ENCODE measurements at places on chromosomes 16 and 17.

DNA sequence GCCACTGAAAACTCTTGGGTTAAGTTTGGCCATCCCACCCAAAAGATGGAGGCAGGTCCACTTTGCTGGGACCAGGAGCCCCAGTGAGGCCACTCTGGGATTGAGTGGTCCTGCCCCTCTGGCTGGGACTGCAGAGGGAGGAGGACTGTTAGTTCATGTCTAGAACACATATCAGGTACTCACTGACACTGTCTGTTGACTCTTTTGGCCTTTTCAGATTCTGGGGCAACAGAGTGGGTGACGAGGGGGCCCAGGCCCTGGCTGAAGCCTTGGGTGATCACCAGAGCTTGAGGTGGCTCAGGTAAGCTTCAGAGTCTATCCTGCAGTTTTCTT is 19.5 kb upstream of the CYLD start:
- no peak for DNase-seq

DNA sequence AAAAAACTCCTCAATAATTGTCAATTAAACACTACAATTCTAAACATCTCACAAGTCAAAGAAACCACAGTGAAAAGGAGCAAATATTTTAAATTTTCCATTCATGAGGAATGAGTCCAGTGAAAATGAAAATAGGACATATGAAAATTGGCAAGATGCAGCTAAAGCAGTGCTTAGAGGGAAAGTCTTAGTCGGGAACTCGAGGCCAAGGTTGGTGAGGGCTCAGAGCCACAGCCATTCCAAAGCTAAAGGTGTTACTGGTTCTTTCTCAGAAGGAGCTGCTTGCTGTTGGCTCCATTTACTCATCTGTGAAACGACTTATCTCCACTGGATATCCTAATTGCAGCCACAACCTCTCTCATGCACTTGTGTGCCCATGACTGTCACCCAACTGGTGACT is 6.5 kb downstream of the SLC38A8 start:
- DNase-seq: no peak

- peak; percentile 16 for DNase-seq
Measured at GRCh38 chr16:54928016-54928356, 2.7 kb upstream of the IRX5 start.

- no peak for DNase-seq
Measured at GRCh38 chr16:66612422-66612821, 7.9 kb downstream of the CMTM3 start.

DNA sequence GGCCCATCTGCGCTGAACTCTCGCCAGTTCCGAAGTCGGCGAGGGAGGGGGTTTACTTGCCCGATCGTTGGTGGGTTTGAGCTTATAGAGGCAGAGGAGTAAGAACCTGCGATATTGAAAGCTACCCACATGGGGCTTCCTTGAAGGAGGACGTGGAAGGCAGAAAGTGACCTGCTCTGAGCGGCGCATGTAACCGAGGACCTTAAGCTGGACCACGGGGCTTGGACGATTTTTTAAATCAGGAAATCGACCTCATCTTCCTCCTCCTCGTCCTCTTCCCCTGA is 2.0 kb downstream of the PRAC2 start:
- no peak for DNase-seq

GRCh38 chr17:28612936-28613872 is 781 bp downstream of the RSKR start:
- DNase-seq: no peak

DNA sequence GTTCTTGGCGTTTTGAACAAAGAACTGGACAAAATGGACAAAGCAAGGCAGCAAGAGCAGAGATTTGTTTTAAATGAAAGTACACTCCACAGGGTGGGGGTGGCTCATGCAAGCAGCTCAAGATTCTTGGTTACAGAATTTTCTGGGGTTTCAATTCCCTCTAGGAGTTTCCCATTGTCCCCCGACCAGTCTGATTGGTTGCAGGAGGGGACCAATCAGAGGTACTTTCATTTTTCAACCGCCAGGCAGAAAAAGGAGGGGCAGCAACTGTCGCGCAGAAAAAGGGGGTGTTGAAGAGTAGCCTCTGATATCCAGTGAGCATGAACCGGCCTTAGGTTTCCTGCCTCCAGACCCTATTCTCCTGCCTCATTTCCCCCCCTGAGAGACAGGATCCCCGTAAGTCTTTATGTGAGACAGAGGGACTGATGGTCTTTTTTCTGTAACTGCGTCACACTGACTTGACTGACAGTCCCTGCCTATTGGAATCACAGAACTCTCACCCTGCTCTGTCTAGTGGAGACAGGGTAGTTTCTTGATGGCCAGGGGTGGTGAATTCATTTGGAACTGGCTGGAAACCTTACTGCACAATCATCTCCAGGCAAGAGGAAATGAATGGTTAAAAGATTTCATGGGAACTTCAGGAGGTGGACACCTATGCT is 59.4 kb upstream of the ALOX12 start:
- peak; percentile 38 for DNase-seq

- DNase-seq: no peak
Measured at GRCh38 chr17:11893862-11894261, 103.4 kb downstream of the ZNF18 start.
